ENCODE measurements at places on chromosomes 7 and 10.

DNA sequence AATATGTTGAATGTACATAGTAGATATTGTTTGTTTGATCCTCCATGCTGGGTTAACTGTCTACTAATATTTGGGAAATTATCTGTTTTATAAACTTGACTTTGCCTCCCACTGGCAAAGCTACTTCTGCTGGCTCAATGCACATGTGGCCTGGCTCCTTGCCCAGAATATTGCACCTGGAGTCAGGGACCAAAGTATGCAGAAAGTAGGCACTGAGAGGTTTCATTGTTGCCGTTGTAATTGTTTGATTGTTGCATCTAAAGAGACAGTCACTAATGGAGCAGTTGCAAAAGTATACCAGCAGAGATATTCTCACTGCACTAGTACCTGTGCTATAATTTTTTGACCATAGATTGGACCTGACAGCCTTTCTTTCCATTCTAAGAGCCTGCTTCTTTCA is 137.8 kb upstream of the CNTNAP2 start:
- no peak for DNase-seq

DNA sequence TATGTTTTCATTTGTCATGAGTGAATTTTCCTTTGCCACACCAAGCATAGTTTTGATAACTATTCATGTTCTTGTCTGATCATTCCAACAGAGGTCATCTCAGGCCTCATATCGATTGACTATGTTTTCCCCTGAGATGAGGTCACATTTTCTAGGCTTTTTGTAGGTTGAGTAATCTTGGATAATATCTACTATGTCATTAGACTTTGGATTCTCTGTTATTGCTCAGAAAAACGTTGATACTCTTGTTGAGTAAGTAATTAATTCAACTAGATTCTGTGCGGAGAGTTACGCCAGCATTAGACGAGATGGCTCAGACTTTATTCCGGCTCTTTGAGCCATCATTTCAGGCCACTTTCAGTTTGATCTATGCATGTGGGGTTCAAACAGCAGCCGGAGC is 57.7 kb downstream of the KLF6 start:
- DNase-seq: no peak

DNA sequence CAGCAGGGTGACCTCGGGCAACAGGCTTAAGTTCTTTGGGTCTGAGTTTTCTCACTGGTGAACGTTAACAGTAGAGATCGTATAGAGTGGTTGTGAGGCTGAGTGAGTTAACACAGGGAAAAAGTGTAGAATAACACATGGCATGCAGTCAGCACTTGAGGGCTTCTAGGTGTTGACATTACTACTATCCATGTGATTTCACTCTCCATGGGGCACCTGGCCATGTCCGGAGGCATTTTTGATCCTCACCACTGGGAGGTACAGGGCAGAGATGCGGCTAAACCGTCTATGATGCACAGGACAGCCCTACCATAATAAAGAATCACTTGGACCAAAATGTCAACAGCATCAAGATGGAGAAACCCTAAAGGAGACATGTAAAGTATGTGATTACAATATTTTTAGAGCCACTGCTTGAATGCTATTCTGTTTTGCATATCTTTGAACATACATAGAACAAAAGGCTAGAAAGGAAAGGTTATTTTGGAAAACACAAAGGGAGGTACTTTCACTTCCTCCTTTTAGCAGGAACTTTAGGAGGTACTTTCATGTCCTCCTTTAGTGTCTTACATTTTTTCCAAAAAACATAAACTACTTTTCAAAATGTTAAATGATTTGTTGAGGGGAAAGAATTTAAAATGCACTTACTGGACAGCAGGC is 44.3 kb downstream of the NOD1 start:
- no peak for DNase-seq

- no peak for DNase-seq
These were observed 14.2 kb upstream of the DYNC1I1 start for GRCh38 chr7:95758187-95758586.

DNA sequence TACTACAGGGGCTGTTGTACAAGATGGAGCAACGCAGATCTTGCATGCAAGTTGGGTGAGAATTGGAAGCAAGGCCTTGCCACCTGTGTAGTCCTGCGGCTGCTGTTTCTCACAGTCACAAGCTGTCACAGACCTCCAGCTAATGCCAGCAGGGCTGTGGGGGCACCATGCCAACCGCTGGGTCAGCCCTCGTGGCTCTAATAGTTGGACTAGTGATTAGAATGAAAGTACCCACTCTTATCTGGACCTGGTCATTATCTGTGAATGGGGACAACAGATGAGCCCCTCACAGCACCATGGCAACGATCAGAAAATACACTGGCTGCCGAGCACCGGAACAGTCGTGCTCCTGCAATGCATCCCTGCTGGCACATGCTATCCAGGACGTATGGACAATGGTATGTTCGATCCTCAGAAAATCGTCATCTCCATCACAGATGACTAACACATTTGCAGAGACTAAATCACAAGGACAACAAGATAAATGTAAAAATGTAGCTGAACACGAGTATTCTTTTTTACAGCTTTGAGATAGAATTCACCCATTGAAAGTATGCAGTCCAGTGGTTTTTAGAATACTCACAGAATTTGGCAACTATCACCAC is 80.4 kb upstream of the CALN1 start:
- no peak for DNase-seq

GRCh38 chr10:132299371-132300336 is 8.1 kb downstream of the STK32C start:
- peak; percentile 17 for DNase-seq

DNA sequence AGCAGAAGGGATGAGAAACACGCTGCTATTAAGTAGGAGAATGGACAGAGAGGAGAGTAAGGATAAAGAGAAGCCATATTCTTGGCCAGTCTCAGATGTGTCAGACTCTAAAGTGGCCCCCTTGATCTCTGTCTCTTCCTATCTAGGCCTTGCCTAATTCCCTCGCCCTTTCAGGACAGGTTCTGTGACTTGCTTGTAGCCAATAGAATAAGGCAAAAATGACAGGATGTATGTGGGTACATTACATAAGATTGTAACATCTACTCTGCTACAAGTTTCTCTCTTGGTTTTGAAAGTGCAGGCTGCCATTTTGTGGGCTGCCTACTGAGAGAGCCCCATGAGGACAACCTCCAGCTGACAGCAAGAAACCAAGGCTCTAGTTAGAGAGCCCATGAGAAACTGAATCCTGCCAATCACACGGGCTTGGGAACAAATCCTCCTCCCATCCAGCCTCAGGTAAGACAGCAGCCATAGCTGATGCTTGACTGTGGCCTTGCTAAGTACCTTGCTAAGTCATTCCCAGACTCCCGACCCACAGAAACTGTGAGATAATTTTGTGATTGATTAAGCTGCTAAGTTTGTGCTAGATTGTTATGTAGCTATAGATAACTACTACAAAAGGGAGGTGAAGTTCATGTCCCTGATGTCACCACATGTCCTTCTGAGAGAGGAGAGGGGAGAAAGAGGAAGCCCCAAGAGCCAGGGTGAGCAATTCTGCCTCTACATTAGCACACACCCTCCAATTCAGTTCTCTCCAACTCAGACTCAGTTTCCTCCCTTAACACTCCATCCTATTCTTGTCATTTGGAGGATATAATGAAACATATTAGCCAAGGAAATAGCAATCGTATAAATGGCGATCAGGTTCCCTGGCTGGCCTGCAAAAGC is 185.5 kb downstream of the SGMS1 start:
- DNase-seq: no peak

DNA sequence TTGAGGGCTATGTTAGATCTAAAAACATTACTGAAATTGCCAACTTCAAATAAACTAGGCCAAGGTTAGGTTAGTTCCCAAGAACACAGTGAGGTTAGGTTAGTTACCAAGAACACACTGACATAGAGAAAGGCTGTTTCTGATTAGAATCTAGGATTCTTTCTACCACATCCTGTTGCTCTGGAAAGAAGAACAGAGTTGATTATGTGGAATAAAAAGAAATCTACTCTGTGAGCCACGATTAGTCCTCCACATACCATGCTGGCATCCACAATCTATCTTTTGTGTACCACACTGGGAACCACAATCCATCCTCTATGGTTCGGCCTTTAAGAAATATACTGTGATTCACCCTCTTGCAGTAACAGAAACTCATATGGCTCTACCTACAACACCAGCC is 91.4 kb downstream of the LRRTM3 start:
- DNase-seq: no peak

- DNase-seq: no peak
These were observed 44.5 kb downstream of the ICA1 start for GRCh38 chr7:8217200-8218068.

- DNase-seq: no peak
These were observed 5.6 kb downstream of the DPYSL4 start for GRCh38 chr10:132192076-132192975.

DNA sequence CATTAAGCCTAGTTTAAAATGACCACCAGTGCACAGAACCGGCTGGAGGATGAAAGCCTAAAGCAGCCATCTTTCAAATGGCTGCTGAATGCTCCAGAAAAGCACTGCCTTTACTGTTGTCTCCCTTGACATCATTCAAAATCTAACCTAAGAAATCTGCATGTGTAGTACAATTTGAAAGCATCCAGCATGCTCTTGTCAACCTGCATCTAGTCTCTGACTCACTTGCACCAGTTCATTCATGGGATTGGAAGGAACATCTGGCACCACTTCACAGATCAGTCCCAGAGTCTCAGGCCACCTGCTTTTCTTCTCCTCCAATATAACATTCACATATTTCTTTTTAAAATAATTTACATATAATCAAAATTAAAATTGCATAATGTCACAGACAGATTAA is 76.2 kb downstream of the RNF133 start:
- no peak for DNase-seq

GRCh38 chr7:141442781-141443180 is 108.4 kb upstream of the AGK start:
- DNase-seq: no peak

DNA sequence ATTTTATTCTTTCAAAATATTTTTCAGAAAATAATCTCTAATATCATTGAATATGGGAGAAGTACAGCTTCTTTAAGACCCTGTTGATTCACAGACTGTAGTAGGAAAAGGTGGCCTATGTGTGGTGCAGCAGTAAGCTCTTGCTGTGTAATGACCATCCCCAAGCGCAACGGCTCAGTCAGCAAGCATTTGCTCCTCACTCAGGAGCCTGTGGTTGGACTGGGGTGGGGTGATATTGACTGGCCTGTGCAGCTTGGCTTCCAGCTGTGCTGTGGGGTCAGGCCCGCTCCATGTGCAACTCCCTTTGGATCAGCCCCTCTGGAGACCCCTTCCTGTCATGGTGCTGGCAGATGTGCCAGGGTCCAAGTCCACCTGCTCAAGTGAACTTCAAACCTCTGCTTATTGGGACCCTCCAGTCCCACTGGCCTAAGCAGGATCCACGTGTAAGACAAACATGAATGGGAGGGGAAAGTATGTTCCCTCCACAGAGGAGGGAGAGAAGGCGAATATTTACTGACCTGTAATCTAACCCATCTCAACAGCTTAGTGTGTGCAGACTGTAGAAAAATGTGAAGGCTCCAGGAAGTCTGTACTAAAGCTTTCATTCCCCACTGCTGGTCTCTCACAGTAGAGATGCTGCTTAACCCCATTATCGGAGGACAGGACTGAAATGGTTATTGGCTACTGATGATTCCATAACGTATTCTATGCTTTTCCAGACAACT is 239.7 kb downstream of the WDR37 start:
- peak; percentile 15 for DNase-seq

- DNase-seq: no peak
These were observed 22.6 kb downstream of the MYO1G start for GRCh38 chr7:44956157-44956766.

DNA sequence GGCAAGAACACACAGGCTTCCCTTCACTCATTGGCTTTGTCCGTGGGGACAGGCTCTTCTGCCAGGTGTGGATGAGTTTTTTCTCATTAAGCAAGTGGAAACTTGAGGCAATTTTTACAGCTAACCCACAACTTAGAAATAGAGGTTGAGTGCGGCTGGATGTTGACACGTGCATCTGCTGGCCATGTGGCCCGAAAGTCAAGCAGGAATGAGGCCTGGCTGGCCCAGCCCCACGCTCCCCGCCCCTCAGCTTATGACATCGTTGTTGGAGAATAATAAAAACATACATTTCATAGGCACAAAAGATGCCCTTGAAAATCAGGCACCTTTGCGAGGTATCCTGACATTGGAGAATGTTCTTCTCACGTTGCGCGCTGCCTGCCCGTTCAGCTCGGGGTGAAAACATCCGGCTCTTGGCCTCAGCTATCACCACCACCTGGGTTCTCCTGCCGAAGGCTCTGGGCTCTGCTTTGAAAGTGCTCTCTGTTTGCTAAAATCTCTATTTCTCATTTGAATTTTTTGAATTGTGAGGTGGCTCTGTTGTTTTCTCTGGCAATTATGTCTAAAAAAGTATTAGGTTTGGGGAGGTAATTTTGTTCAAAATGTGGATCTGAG is 310.7 kb downstream of the WDR37 start:
- DNase-seq: no peak

DNA sequence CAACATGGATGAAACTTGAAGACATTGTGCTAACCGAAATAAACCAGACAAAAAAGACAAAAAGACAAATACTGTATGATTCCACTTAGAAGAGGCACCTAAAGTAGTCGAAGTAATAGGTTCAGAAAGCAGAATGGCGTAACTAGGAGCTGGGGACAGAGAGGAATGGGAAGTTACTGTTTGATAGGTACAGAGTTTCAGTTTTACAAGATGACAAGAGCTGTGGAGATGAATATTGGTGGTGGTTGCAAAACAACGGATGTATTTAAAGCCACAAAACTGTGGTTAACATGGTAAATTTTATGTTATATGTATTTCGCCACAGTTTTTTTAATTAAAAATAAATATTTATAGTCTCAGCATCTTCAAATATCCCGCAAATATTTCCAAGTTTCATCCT is 64.1 kb upstream of the DIP2C start:
- no peak for DNase-seq

GRCh38 chr10:49109669-49110340 is 5.5 kb downstream of the VSTM4 start:
- DNase-seq: no peak

- no peak for DNase-seq
These were observed 393.4 kb downstream of the SORCS1 start for GRCh38 chr10:106771154-106771553.

DNA sequence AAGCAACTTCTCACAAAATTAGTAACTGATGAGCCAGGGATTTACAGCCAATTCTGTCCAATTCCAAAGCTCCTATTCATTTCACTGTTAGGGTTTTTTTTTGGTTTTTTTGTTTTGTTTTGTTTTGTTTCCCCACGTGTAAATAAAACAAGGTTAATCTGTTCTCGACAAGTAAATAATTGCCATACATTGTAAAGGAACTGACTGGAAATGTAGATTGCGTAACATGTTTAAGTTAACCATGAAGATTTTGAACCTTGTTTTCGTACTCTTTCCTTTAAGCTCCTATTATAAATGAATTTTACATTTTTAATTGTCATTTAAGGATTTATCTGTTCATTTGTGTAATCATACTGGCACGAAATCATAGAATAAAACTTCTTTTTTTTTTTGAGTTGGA is 42.0 kb upstream of the FOXP2 start:
- DNase-seq: no peak
